ENCODE measurements at places on chromosomes 2 and 18.

GRCh38 chr2:162888652-162889051, 50.1 kb upstream of the KCNH7 start:
- no peak overlapping the region for H3K27ac ChIP-seq
- no peaks in the 10 kb centered on the region for H3K4me1 ChIP-seq
- no peaks in the 10 kb centered on the region for H3K36me3 ChIP-seq
- no peak overlapping the region for H3K4me3 ChIP-seq
- no peaks in the 10 kb centered on the region for H3K27me3 ChIP-seq

DNA sequence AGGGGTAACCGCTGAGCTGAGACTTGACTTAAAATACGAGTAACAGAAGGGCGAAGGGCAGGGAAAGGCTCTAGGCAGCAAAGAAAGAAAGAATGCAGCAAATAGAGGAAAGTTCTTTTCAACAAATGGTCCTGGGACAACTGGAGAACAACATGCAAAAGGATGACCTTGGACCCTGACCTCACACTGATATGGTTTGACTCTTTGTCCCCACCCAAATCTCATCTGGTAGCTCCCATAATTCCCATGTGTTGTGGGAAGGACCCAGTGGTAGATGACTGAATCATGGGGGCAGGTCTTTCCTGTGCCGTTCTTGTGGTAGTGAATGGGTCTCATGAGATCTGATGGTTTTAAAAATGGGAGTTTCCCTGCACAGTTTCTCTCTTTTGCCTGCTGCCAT, 33.9 kb downstream of the ST3GAL5 start:
- H3K27me3 ChIP-seq, result no peaks in the 10 kb centered on the region
- no peak overlapping the region for H3K27ac ChIP-seq
- H3K36me3 ChIP-seq, result peaks cover 47% of the 10 kb centered on the region
- H3K4me1 ChIP-seq, result peaks cover 26% of the 10 kb centered on the region

DNA sequence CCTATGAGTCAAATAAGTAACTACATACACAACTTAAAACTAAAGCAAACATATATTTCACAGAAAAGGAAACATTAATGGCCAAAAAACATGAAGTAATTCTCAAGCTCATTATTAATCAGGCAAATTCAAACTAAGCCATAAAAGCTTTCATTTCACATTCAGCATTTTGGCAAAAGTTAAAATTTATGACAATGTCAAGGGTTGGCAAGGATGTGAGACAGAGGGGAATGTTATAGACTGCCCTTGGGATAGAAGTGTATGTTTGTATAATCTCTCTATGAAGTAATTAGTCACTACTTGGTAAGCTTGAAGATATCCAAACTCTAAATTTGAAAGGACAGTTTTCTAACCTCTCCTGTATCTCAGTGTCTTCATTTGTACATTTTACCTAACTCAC, 539.4 kb downstream of the RIT2 start:
- no peaks in the 10 kb centered on the region for H3K36me3 ChIP-seq
- no peak overlapping the region for H3K4me3 ChIP-seq
- H3K27ac ChIP-seq, result no peak overlapping the region

- H3K27me3 ChIP-seq, result no peaks in the 10 kb centered on the region
- no peaks in the 10 kb centered on the region for H3K4me1 ChIP-seq
- H3K27ac ChIP-seq, result no peak overlapping the region
- H3K36me3 ChIP-seq, result no peaks in the 10 kb centered on the region
- H3K4me3 ChIP-seq, result no peak overlapping the region
- DNase-seq, result no peak
These were observed 34.4 kb downstream of the COL4A3 start for GRCh38 chr2:227198866-227199265.

GRCh38 chr2:218849721-218850120, 9.9 kb upstream of the WNT6 start:
- no peak overlapping the region for H3K27ac ChIP-seq
- no peaks in the 10 kb centered on the region for H3K27me3 ChIP-seq
- DNase-seq, result no peak
- peaks cover 10% of the 10 kb centered on the region for H3K4me1 ChIP-seq
- no peak overlapping the region for H3K4me3 ChIP-seq

GRCh38 chr2:41647468-41648050, 400.3 kb upstream of the PKDCC start:
- no peaks in the 10 kb centered on the region for H3K36me3 ChIP-seq
- no peaks in the 10 kb centered on the region for H3K4me1 ChIP-seq
- no peak overlapping the region for H3K4me3 ChIP-seq
- DNase-seq, result no peak
- H3K27me3 ChIP-seq, result no peaks in the 10 kb centered on the region

DNA sequence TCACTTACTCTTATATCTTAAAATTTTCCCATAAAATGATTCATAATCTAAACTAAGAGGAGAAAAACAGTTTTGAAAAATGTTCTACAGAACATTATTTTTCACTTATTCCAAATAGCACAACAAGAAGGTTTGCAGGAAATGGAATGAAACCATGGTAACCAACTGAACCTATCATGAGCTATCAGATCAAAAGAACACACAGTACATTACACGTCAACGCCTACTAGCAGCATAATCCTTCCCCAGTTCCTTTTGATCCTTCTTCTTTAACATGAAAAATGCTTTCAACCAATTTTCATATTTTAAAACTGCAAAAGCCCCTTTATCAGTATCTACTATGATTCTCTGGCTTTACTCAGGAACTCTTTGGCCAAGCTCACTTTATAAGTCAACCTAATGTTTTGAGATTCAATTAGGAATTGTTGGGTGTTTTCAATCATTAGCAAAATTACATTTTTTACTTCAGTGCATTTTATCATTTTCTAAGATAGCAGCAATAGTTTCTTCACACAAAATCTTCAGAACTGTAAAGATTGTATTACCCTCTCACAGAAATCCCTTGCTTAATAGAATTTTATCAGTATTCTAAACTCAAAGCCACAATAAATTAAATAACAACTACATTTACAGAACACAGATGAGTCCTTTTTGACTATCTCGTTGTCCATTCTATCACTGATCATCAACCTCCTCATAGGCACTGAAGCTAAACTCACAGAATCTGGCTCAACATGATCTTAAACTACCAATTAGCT, 102.5 kb downstream of the CHN1 start:
- peak overlapping the region; percentile 87 for H3K27ac ChIP-seq
- no peak overlapping the region for H3K4me3 ChIP-seq
- H3K4me1 ChIP-seq, result no peaks in the 10 kb centered on the region
